ENCODE measurements at places on chromosomes 6 and 20.

GRCh38 chr20:45578231-45578630 is 853 bp downstream of the WFDC8 start:
- DNase-seq, result no peak

GRCh38 chr6:7976485-7977056 is 66.0 kb upstream of the TXNDC5 start:
- no peak for DNase-seq

DNA sequence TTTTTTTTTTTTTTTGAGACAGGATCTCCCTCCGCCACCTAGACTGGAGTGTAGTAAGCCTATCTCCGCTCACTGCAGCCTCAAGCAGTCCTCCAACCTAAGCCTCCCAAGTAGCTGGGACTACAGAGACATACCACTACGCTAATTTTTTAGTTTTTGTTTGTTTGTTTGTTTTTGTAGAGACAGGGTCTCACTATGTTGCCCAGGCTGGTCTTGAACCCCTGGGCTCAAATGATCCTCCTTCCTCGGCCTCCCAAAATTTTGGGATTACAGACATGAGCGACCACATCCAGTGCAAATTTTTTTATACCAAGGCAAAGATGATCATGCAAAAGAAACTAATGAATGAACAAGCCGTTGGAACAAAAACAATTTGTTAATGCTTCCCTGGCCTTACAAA is 5.3 kb downstream of the FUCA2 start:
- no peak for DNase-seq

DNA sequence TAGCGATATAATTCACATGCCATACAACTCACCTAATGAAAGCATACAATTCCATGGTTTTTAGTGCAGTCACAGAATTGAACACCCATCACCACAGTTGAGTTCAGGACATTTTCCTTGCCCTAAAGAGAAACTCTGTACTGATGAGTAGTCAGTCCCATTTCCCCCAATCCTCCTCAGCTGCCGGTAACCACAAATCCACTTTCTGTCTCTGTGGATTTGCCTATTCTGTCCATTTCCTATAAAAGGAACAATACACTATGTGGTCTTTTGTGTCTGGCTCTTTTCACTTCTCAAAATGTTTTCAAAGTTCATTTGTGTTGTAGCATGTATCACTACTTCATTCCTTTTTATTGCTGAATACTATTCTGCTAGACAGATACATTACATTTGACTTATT is 67.9 kb upstream of the TGM3 start:
- no peak for DNase-seq

DNA sequence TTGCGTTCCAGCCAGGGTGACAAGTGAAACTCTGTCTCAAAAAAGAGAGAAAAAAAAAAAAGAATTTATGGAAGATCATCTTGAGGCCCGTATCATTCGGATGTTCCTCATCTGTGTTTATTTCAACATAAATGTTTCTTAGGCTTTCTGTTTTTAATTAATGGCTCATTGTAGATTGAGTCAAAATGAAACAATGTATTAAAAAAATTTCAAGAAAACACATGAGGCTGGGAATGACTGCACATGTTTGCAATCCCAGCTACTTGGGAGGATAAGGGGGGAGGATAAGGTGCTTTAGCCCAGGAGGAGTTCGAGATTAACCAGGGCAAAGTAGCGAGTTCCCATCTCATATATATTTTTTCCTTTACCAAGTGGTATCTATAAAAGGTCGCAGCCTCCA is 47.3 kb downstream of the ITCH start:
- DNase-seq, result no peak

- DNase-seq, result no peak
These were observed 40.6 kb upstream of the TPD52L1 start for GRCh38 chr6:125112934-125113333.

DNA sequence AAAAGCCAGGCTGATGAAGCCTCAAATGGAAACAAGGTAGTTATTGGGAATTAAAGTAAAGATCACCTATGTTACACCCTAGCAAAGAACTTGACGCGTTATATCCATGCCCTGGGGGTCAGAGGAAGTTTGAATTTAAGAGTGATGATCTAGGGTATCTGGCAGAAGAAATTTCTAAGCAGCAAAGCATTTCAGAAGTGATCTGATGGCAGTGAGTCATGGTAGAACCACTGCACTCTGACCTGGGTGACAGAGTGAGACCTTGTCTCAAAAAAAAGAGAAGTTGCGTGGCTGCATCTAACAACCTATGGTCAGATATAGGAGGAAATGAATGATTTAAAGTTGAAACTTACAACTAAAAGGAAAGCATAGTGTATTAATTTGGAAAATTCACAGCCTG is 45.2 kb downstream of the SCP2D1 start:
- no peak for DNase-seq

GRCh38 chr6:15255909-15256395 is 10.1 kb downstream of the JARID2 start:
- no peak for DNase-seq

GRCh38 chr20:63701051-63701328 is 4.5 kb downstream of the TNFRSF6B start:
- no peak for DNase-seq

- no peak for DNase-seq
These were observed 124.0 kb downstream of the PLCB1 start for GRCh38 chr20:8255945-8256632.

DNA sequence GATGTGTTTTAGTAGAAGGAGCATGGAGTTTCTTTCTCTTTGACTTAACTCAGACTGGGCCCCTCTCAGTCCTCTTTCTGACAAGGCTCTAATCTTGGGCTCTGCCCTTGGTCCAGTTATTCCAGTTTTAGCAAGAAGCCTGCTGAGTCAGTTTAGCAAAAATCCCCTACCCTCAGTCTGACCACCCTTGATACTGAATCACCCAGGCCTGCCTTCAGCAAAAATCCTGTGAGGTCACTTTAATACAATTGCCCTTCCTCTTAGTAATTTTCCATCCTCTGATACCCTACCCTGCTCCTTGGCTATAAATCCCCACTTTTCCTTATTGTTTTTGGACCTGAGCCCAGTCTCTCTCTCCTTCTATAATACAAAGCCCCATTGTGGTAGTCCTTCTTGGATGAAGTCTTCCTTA is 326.7 kb upstream of the NOX3 start:
- peak; percentile 36 for DNase-seq

- DNase-seq, result no peak
These were observed 147.1 kb downstream of the EPHA7 start for GRCh38 chr6:93272211-93272610.

DNA sequence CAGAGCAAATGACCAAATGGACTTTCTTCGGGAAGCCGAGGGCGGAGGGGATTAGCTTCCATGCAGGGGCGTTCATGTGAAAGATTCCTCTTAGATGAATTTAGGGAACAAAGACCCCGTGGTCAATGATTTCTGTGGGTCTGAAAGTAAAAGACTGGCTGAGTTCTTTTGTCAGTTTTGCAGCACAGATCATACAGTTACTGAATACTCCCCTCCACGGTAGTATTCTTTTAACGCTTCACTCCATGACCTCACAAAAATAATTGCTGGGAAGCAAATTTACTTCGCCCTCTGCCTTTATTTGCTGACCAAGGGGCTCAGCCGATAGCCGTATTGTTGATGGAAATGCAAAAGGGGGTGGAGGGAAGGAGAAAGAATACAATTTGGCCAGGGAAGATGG is 86.0 kb upstream of the SALL4 start:
- no peak for DNase-seq

- DNase-seq, result no peak
These were observed 19.5 kb downstream of the GRM4 start for GRCh38 chr6:34126419-34126818.

DNA sequence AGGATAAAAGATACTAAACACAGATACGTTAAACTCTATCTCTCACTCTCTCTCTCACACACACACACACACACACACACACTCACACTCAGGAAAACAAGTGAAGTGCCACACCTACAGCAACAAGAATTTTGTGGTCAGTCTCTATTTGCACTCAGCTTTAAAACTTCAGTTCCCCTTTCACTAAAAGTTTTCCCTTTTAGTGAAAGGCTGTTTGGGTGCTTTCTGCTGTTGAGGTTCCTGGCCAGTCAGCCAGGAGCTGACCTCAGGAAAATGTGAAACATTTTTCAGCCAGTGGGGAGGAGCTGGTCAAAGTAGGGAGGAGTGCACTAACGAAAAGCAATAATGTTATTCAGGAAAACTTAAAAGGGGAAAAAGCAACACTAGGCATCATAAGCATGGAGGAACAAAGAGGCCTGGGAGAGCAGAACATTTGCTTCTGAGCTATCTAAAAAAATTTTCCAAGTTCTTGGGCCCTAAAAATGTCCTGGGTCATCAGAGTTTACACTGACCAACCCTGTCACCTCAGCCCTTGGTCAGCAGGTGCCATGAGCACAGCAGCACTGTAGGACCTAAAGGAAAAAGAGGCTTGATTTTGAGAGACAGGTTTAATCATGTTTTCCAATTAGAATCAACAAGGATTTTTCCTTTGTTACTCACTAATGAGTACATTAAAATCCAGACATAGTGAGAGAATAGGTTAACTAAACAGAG is 30.7 kb upstream of the NT5E start:
- no peak for DNase-seq

DNA sequence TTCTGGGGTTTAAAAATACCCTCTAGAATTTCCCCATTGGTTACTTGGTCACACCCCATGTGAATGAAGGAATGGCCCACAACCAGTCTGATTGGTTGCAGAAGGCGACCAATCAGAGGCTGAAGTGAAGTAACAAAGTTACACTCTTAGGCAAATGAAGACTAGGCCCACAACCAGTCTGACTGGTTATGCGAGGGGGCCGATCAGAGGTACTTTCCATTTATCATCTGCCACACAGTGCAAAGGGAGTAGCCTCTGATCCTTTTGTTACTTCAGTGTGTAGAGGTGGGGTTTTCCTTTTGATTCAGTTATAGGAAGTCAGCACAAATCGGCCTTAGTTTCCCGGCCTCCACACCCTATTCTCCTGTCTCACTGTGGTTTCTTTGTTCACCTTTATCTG is 61.2 kb upstream of the SGK1 start:
- no peak for DNase-seq

- DNase-seq, result no peak
These were observed 35.7 kb downstream of the COL11A2 start for GRCh38 chr6:33156561-33156960.

DNA sequence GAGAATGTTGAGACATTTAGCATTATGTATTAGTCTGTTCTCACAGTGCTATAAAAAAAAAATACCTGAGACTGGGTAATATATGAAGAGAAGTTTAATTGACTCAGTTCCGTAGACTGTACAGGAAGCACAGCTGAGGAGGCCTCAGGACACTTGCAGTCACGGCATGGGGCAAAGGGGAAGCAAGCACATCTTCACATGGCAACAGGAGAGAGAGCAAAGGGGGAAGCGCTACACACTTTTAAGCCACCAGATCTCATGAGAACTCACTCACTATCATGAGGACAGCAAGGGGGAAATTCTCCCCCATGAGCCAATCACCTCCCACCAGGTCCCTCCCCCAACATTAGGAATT is 26.8 kb upstream of the TFAP2A start:
- DNase-seq, result no peak

DNA sequence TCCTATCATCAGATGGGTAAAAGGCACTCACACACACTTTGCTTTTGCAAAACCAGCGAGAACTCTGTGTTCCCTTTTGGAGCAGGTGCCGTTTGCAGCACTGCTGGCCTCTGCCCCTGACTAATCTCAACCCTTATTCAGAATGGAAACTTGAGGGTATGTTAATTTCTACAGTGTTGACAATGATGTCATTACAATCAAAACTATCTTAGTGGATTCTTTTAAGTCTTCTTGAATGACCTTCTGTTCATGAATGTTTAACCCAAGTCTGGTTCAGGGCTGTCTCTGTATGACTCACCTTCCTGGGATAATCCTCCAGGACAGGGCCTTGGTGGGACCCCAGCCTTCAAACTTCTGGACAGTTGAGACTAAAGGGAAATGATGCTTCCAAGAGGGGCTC is 197.9 kb downstream of the CDH4 start:
- DNase-seq, result no peak

DNA sequence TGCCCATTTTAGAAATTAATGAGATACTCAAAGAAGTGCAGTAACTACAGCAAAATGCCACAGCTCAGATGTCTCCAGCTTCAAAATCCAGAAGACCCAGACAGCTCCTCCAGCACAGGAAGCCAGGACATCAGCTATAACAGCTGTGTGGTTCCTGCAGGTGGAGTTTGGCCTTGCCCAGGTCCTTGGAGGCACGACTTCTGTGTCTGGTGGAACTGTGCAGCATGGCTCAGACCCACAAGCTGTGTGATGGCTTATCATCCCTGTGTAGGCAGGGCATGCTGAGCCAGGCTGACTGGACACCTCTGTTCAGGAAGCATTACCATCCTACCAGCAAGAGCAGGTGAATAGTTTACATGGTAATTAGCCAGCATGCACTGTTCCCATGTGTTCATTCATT is 26.5 kb upstream of the CD93 start:
- no peak for DNase-seq

DNA sequence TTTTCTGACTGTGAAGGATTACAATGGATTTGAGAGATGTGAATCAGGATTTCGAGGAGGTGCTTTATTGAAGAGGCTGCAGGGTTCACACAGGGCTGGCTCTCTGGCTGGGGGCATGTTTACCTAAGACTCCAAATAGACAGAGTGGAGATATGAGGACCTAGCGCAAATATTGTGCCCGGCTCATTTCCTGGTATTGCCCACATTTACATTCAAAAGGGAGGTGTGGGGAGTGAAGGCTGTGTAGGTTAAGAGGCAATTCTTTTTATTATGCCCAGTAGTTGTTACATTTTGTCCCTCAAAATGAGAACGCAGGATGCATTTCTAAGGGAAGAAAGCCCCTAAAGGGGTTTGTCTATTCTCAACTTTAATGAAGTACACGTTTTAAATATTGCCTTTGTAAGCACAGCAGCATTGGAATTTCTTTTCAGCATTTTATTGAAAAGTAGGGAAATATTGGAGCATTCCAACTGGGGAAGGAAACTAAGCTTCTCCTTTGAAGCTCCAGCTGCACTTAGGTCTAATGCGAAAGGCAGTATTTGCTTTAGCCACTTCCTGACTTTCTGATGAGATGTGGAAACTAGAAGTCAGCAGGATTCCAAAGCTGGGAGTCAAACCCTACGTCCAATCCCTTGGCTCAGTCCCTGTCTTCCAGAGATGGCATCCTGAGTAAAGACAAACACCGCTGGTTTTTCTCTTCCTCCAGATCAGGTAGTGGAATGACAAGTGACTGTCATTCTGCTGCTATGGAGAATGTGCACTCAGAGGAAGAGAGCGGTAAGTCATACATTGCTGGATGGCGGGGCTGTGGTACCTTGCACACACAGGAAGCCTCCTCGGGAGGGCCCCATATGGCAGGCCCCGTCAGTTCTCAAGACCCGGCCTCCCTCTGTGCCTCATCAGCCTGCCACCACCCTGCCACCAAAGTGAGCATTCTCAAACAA is 70.7 kb downstream of the MYB start:
- no peak for DNase-seq

- DNase-seq, result no peak
These were observed 103.1 kb downstream of the BMP2 start for GRCh38 chr20:6870559-6870958.
